ENCODE measurements at places on chromosomes 13 and 19.

DNA sequence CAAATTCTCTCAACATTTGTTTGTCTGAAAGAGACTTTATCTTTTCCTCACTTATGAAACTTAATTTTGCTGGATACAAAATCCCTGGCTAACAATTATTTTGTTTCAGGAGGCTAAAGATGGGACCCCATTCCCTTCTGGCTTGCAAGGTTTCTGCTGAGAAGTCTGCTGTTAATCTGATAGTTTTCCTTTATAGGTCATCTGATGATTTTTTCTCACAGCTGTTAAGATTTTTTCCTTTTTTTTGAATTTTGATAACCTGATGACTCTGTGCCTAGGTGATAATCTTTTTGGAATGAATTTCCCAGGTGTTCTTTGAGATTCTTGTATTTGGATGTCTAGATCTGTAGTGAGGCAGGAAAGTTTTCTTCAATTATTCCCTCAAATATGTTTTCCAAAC is 2661.4 kb downstream of the PCDH9 start:
- no peak for DNase-seq
- no peaks in the 10 kb centered on the region for H3K4me1 ChIP-seq
- no peak overlapping the region for H3K4me3 ChIP-seq
- H3K27me3 ChIP-seq: no peaks in the 10 kb centered on the region

- H3K36me3 ChIP-seq: peaks cover 18% of the 10 kb centered on the region
- peaks cover 22% of the 10 kb centered on the region for H3K4me1 ChIP-seq
- DNase-seq: no peak
- no peak overlapping the region for H3K27ac ChIP-seq
- no peak overlapping the region for H3K4me3 ChIP-seq
These were observed 70.2 kb upstream of the ZDHHC20 start for GRCh38 chr13:21529146-21529893.

DNA sequence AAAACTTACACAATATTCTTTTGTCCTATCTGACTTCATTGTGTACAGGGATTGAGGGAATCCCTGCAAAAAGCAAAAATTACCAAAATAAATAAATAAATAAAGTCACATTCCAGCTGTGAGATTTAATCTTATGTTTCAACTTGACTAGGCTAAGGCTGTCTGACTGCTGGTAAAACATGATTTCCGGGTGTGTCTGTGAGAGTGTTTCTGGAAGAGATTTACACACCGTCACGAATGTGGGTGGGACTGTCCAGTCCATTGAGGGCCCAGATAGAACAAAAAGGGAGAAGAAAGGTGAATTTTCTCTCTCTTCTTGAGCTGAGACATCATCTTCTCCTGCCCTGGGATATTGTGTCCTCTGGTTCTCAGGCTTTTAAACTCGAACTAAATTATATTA is 166.1 kb downstream of the LIG4 start:
- no peak overlapping the region for H3K27ac ChIP-seq
- H3K4me3 ChIP-seq: no peak overlapping the region
- H3K4me1 ChIP-seq: no peaks in the 10 kb centered on the region
- H3K36me3 ChIP-seq: no peaks in the 10 kb centered on the region
- DNase-seq: no peak
- no peaks in the 10 kb centered on the region for H3K27me3 ChIP-seq

DNA sequence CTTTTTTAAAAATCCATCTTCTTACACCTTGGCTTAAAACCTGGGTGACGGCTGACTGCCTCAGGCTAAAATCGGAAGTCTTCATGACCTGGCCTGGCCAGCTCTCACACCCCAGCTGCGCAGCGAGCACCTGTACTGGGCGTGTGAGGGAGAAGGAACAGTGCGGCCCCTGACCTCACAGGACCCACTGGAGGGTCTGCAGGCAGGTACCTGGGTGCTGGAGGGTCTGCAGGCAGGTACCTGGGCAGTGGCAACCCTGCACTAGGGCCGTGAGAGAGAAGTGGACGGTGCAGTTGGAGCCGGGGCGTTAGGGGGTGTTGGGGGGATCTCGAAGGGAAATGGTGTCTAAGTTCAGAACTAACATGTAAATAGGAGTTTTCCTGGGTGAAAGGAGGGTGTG is 144.3 kb downstream of the STK24 start:
- peaks cover 72% of the 10 kb centered on the region for H3K27me3 ChIP-seq
- H3K27ac ChIP-seq: no peak overlapping the region
- peaks cover 2% of the 10 kb centered on the region for H3K36me3 ChIP-seq
- H3K4me1 ChIP-seq: no peaks in the 10 kb centered on the region

GRCh38 chr13:107284173-107284572 is 716.2 kb upstream of the ARGLU1 start:
- H3K27me3 ChIP-seq: no peaks in the 10 kb centered on the region
- H3K4me3 ChIP-seq: no peak overlapping the region
- no peaks in the 10 kb centered on the region for H3K4me1 ChIP-seq
- no peak overlapping the region for H3K27ac ChIP-seq
- DNase-seq: no peak
- no peaks in the 10 kb centered on the region for H3K36me3 ChIP-seq

GRCh38 chr13:28100150-28101121 is at the start of gene FLT3:
TSS of gene FLT3 (minus strand) at chr13:28100576. CDS start at chr13:28100510, 66 bp downstream.
- no peaks in the 10 kb centered on the region for H3K36me3 ChIP-seq
- peaks cover 90% of the 10 kb centered on the region for H3K27me3 ChIP-seq
- H3K4me3 ChIP-seq: peak within 1 kb of the TSS; percentile 65
- no peak for DNase-seq
- no peaks in the 10 kb centered on the region for H3K4me1 ChIP-seq

GRCh38 chr13:51370116-51370515 is 30.6 kb downstream of the SERPINE3 start:
- H3K4me1 ChIP-seq: no peaks in the 10 kb centered on the region
- H3K36me3 ChIP-seq: peaks cover 45% of the 10 kb centered on the region
- no peak overlapping the region for H3K4me3 ChIP-seq

GRCh38 chr19:48926909-48927308 is 6.6 kb upstream of the DHDH start:
- H3K27ac ChIP-seq: peak overlapping the region; percentile 62
- no peaks in the 10 kb centered on the region for H3K4me1 ChIP-seq
- H3K27me3 ChIP-seq: no peaks in the 10 kb centered on the region
- H3K36me3 ChIP-seq: peaks cover 8% of the 10 kb centered on the region
